RPMI7951 (cell line): ENCODE measurements at places on chromosomes 12 and 14.

DNA sequence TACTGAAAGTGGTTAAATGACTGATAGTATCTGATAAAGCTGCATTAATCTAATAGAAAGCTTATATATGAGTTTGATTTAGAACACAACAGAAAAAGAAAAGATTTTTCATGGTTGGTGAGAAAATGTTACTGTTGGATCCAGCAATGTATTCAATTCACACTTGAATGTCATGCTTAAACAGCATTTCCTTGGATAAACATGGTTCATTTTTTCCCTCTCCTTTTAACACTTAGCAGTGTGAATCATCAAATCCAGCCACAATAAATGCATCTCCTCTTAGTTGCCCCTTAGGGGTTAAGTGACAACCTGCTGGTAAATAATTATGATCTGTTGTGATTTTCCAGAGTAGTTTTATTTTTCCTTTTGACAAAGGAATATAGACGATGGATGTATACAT is 74.9 kb upstream of the GRIP1 start:
- DNase-seq: no peak

DNA sequence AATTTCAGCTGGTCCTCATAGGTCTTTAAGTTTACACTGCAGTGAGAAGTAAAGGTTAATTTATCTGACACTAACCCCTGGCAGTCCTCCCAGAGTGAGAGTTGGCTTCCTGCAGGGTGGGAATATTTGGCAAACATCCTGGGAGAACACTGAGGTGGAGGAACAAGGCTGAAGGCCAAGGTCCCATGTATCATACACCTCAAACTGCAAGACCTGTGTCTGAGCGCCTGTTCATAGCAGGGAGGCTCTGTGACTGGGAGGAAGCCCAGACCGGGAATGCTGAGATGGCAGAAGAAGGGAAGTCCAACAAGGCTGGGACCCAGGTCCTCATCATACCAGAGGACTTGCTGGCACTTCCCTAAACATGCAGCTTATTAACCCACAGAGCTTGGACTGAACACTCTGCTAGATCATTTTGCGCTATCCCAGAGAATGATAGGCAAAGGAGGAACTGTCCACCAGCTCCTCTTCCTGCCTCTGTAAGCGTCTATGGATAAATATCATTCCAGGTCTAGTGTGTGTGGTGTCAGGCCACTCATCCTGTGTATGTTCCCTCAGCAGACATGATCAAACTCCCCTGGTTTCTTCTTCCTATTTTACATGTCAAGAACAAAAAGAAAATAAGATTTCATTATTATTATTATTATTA is 199.6 kb upstream of the CNOT2 start:
- no peak for DNase-seq

- no peak for DNase-seq
Measured at GRCh38 chr12:9073076-9073475, 42.6 kb downstream of the A2M start.

DNA sequence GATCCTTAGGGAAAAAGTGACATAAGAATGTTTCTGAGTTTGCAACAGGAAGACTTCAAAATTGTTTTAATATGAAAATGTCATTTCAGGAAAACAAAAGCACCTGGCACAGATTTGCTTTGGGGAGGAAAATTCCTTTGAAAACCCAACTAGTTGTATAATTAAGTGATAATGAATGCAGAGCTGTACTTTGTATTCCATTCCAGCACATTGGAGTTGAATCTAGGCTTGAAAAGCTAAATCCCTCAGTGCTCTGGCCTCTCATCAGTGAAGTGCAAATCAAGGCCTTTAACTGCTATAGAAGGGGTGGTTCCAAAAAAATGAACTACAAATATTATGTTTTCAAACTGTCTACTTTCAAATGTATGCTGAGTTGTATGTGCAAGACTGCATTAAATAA is 19.6 kb upstream of the C12orf42 start:
- DNase-seq: no peak

- peak; percentile 69 for DNase-seq
Measured at GRCh38 chr12:108572166-108572790, 9.9 kb downstream of the ISCU start.

DNA sequence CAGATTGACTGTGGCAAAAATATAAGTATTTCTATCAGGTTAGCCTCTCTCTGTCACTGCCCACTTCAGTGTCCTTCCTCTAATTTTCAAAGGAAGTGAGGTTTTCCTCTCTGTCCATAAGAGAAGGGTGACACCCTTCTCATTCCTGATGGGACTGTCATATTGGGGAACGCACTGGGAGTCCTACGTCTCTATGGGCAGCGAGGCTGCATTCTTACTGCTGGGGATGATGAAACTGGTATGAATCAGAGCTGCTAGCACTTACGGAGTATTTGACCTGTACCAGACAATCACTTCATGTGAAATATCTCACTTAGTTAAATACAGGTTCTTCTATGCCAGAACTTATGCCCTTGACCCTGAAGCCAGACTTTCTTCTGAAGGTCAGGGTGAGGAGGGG is 436.3 kb downstream of the DPF3 start:
- peak; percentile 73 for DNase-seq

GRCh38 chr12:76277480-76277879 is 70.7 kb downstream of the BBS10 start:
- DNase-seq: peak; percentile 76

- DNase-seq: peak; percentile 58
Measured at GRCh38 chr12:19739195-19739776, 300.0 kb downstream of the AEBP2 start.

GRCh38 chr12:9364224-9365176 is 156.3 kb upstream of the PZP start:
- DNase-seq: peak; percentile 80

- no peak for DNase-seq
Measured at GRCh38 chr12:132661972-132662371, 25.2 kb downstream of the POLE start.

DNA sequence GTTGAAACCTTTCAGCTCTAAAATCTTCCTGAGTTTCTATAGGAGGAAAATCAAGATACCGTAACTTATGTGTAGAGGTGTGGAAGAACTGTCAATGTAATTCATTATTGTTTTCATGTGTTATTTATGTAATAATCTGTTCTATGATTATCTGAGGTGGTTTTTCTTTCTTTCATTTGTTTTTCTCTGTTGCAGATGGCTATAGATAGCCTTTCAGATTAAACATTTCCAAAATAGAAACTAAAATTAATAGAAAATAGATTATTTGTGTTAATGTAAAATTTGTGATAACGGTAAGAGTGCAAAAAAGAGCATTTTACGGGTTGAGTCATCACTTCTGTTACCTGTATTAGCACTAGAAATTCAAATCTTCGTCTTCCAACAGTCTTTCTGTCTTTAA is 128.8 kb downstream of the SYNE2 start:
- DNase-seq: no peak
